ENCODE measurements at places on chromosomes 16 and 17.

- DNase-seq: no peak
These were observed 13.8 kb upstream of the PLCG2 start for GRCh38 chr16:81765111-81765919.

DNA sequence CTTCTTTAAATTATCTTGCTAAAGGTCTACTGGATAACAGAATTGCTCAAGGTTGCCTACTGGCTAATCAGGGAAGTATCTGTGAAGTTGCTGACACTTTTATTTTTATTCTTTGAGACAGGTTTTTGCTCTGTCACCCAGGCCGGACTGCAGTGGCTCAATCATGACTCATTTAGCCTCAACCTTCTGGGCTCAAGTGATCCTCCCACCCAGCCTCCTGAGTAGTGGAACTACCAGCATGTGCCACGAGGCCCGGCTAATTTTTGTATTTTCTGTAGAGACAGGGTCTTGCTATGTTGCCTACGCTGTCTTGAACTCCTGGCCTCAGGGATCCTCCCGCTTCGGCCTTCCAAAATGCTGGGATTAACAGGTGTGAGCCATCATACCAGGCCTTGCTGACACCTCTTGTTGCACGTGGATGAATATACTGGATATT lies 43.1 kb downstream of the GLG1 start:
- no peak for DNase-seq

DNA sequence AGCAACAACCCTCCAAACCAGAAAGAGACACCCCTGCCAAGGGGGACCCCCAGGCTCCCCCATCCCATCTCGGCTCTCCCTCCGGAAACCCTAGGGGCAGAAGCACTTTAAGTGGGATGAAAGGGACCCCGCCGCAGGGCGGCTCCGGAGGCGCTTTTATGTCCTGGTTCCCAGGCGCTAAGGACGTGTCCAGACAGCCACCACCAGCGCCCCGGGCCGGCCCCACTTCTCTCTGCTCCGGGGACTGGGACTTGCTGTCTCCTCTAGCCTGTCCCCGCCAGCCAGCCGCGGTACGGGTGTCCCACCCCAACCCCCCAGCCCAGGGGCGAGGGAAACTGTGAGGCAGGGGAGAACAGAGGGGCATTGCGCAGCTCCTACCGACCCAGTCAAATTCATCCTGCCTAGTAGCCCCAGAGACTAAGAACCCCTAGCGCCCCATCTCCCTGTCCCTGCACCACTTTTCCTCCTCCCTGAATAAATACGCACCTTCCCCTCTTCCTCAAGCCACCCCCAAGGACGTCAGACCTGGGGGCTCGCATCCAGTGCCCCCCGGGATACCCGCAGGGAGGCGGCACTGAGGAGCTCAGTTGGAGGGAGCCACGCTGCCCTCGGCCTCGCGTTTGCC lies 4.1 kb downstream of the SP6 start:
- DNase-seq: no peak

- DNase-seq: no peak
These were observed 242.9 kb upstream of the RBFOX1 start for GRCh38 chr16:7089751-7090150.

GRCh38 chr16:17327664-17328335 lies 143.0 kb downstream of the XYLT1 start:
- peak; percentile 65 for DNase-seq

GRCh38 chr17:78499715-78500540 lies 77.3 kb downstream of the DNAH17 start:
- DNase-seq: no peak

- no peak for DNase-seq
These were observed 451.5 kb downstream of the TOX3 start for GRCh38 chr16:52095471-52095870.

GRCh38 chr16:1945559-1946391 lies 2.8 kb upstream of the MSRB1 start:
- no peak for DNase-seq

DNA sequence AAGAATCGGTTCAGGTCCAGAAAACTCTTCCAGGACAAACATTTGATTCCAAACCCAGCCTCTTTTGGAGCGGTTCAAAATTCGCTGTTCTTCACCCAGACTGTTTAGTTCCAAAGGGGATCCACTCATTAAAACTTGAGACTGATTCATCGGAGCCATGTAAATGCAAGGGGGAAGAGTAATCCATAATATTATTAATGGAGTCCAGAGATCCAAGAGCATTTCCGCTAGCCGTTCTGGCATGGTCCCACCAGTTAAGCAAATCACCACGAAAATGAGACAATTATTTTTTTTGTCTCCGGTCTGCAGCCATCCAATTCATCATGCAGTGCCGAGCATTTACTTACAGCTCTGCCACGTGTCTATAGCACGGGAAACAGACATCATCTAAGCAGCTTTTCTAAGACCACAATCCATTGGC lies 15.1 kb downstream of the CDH8 start:
- DNase-seq: no peak

DNA sequence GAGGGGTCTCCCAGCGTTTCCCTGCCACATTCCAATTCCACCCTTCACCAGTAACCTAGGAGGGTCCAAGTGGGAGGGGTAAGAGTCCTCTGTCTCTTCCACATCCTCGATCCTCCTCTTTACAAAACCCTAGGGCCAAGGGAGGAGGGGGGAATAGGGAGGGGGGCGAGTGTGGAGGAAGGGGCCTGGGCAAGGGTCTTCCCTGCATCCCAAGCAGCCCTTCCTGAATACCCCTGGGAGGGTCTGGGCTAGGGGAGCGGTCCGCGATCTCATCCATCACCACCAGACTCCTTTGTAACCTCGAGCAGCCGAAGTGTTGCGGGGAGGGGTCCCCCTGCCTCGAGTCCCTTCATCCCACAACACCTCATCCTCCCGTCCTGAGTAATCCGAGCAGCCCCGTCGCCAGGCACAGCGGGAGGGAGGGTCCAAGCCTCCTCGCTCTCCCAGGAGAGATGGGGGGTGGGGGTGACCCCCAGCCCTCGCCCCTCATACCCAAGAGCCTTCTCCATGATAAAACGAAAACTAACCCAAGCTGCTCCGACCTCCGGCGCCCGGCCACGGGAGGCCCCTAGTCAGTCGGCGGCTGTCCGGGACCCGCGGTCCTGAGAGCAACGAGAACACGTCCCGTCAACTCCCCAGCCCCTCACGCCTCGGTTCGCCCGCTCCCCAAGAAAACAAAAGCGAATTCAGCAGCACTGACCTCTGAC lies 502 bp downstream of the SMPD3 start:
- no peak for DNase-seq

DNA sequence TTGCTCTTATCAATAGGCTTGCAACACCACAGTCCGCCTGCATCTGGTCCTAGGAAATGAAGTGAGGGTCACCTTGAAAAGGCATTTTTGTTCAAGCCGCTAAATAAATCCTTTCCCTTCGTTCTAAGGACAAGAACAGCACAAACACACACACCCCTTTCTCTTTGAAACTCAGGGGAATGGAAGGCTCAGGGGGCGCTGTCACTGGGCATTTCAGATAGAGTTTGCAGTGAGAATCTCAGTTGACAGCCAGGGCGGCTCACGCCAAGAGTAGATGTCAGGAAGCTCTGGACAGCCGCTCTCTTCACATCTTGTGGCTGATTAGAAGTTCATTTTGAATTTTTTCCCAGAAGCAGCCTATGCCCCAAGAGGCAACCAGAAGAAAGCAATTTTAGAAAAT lies 39.8 kb downstream of the ABAT start:
- DNase-seq: no peak

DNA sequence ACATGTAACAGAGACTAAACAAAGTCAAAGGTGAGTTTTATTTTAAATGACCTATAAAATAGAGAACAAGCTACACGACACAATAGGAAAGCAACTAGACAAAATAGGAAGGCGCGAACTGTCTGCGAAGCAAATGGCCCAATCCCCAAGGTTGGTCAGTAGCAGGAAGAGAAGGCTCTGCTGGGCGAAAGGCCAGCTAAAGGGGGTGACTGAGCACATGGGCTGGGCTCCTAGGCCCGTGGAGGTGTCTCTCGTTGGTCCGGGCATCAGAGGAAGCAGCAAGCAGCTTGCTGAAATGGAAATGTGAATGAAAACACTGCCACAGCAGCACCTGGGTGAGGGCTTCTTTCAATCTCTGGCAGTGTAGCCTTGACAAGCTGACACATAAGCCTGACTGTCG lies 129.4 kb downstream of the ZNF778 start:
- no peak for DNase-seq

DNA sequence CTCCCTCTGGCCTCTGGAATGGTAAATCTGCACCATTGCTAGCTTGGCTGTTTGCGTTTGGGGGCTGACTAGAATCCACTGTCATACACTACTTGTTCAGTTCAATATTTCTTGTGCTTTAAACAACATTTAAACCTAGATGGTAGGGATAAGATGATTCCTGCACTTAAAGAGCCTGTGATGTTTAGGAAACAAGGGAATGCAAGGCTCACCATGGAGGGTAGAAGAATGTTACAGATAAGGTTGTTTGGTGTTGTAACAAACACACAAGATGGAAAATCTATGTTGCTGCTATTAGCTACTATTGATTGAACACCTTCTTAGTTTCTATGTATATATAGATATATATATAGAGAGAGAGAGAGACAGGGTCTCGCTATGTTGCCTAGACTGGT lies 31.4 kb downstream of the YPEL2 start:
- DNase-seq: no peak

- DNase-seq: no peak
These were observed 6.0 kb downstream of the PDP2 start for GRCh38 chr16:66886321-66886720.

DNA sequence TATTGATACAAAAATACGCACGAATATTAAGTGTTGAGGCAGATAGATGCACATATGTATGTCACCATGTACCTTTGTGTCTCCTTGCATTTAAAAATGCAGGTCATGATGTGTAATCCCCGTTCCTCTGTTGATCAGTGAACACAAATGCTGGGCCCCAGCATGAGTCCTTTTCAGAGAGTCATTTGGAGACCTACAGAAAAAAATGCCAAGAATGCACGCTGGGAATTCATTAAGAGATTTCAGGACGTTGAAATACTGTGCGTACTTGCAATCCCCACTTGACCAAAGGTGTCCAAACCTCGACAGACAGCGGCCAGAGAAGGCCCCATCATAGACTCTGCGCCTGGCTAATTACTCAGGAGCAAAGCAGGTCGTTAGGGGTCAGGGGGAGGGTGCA lies 496.0 kb downstream of the MAF start:
- DNase-seq: no peak

Measured in thyroid gland (tissue), 4 donors.